ENCODE measurements at places on chromosomes 4 and X.
A peak's percentile ranks its signal among the peaks of the same experiment; 100 is the strongest.

- no peak for DNase-seq
Observed at GRCh38 chr4:106371161-106371560, 2.6 kb upstream of the GIMD1 start.

DNA sequence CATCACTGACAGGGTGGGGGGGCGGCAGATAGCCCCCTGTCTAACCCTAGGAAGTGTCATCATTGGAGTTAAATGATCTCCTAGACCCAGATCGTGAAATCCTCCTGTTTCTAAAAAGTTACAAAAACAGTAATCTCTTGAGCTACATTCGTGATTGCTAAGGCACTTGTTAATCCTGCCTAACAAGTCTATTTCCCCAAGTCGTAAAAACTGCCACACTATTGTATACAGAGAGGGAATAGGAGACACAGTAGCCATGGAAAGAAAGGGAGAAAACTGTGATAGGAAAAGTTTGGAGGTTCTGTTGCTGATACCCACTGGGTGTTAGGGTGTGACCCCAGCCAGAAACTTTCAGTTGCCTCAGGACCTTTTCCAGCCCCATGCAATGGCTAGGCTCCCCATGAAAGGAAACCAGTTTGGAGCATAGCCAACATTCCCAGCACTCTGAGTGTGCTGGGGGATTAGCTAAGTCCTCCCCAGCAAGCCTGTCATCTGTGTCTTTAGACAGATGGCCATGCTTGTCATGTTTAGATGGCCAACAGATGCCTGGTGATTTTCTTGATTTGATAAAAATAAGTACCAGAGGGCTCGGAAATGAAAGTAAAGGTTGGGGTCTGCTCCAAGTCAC, 63.3 kb upstream of the ANXA10 start:
- no peak for DNase-seq

GRCh38 chr4:124530464-124531077, 182.0 kb downstream of the ANKRD50 start:
- no peak for DNase-seq

GRCh38 chr4:40152637-40153036, 44.2 kb upstream of the RHOH start:
- peak; percentile 13 for DNase-seq

DNA sequence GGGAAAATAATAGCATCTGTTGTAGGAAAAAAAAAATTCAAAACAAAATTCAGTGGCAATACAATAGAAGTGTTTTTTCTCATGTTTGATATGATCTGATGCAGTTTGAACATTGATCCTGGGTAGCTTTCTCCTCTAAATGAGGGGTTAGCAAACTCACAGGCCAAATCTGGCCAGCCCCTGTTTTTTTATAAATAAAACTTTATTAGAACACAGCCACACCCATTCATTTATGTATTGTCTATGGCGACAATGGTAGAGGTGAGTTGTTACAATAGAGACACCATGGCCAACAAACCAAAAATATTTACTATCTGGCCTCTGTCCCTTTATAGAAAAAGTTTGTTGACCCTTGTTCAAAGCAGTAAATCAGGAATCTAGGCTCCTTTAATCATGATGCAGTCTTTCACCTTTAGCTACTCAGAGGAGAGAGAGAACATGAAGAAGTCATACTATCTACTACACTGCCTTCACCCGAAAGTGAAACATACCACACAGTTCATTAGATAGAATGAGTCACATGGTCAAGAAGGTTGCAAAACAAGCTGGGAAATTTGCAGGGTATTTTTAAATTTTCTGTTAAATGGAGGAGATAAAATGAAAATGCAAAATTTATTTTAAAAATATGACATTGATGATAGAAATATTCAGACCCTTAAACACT, 186.6 kb upstream of the MAOA start:
- DNase-seq = no peak

All from stimulated activated CD4-positive, alpha-beta T cell treated with anti-CD3 and anti-CD28 coated beads, Interleukin-1b, Interleukin-23, amount 100 ng/mL, for 4 hours (primary cell).